ENCODE measurements at places on chromosomes 6 and 20.

GRCh38 chr6:158868890-158869825 lies 50.0 kb upstream of the EZR start:
- DNase-seq: peak; percentile 95

- no peak for DNase-seq
These were observed 233.4 kb downstream of the CD109 start for GRCh38 chr6:73929405-73929804.

DNA sequence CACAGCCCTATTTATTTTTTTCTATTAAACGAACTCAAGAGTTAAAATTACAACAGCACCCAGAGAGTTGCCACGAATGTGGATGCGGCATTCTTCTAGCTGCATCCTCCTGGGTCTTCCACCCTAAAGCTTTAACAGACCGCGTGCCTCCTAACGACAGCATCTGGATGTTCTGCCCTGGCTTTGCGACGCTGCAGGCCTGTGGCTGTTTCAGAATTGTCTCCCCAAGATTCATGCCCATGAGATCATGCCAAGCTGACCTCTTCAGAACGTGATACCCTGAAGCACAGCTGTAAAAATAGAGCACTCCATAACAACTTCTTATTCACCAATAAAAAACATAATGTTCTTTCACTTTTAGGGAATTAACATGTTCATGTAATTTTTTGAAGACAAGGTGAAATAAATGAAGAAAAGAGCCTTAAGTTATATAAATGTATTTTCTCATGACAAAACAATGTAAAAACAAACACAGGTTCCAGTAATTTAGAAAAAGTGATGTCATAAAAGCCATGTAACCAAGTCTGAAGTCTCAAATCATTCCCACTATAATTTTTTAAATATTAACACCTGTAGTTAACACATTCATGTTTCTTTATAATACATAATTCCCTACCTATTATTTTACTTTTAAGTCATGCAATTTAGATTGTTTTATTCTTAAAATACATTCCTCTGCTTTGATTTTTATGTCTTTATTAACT lies 26.5 kb downstream of the HIVEP2 start:
- DNase-seq: no peak

GRCh38 chr6:148528292-148528691 lies 185.7 kb downstream of the SASH1 start:
- no peak for DNase-seq

DNA sequence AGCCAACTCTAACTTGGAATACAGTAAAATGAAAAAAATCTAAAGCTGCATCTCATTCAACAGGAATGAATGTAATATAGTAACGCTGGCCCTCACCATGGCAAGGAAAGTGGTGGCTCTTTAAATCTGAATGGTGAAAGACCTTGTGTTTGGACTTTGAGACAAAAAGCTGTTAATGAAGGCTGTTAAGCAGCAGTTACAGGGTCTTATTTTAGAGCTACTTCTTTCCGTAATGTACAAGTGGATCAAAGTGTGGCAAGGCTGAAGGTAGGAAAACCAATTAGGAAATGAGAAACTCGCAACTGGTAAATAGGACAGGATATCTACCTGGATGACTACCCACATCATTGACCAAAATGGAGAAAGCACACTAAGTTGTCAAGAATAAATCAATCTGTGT lies 11.6 kb upstream of the TRIM39 start:
- no peak for DNase-seq

GRCh38 chr20:44460795-44461141 lies 14.9 kb upstream of the TTPAL start:
- DNase-seq: no peak

DNA sequence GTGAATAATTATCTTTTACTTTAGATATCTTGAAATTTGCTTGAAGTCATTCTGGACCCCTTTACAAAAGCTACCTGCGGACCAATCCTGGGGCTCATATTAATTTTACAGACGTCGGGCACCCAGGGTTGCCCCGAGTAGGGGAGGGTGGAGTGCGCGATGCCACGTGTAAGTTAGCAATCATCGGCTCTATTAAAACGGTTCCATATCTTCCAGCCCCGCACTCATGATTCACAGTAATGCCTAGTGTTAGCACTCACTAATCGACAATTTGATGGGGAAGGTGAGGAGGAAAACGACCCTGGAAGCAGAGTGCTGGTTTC lies 34.9 kb upstream of the TCF21 start:
- no peak for DNase-seq

DNA sequence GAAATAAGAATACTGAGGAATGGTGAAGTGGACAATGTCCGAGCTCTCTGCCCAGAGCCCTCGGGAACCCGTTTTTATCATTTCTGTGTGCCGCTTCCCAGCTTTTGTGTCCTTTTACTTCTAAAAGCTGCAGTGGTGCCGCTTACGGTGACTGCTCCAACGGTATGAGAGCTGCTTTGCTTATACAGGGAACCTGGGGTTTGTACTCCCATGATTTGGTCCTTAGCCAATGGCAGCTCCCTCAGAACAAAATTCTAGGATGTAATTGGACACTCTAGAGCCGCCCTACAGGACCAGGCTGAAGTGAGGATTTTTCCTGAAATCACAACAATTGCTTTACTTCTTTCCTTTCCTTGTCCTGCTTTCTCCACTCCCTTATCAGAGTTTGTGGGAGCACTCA lies 24.2 kb upstream of the PCSK2 start:
- DNase-seq: no peak

GRCh38 chr6:22966691-22967422 lies 397.5 kb downstream of the HDGFL1 start:
- DNase-seq: no peak

GRCh38 chr20:40966103-40966502 lies 62.5 kb upstream of the TOP1 start:
- DNase-seq: no peak

Data from stimulated activated CD4-positive, alpha-beta T cell treated with anti-CD3 and anti-CD28 coated beads, Interleukin-1b, Interleukin-23, amount 100 ng/mL, for 1 hour (primary cell).